ENCODE measurements at places on chromosomes 7 and 10.
A peak's percentile ranks its signal among the peaks of the same experiment; 100 is the strongest.

DNA sequence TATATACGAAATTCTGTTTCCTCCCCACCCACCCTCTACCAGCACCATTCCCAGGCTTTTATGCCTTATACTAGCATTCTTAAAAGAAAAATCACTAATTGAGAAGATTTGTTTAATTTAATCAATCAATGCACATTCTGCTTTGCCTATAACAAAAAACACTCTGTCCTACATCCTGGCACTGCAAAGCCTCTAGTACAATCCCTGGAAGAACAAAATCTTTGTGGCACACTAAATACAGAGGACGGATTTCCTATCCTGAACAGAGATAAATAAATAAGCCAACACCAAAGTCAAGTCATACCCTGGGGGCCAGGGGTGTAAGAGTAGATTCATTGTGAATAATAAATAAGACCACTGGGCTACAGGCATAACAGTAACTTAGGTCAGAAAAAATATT, 34.3 kb downstream of the USP54 start:
- DNase-seq: no peak

DNA sequence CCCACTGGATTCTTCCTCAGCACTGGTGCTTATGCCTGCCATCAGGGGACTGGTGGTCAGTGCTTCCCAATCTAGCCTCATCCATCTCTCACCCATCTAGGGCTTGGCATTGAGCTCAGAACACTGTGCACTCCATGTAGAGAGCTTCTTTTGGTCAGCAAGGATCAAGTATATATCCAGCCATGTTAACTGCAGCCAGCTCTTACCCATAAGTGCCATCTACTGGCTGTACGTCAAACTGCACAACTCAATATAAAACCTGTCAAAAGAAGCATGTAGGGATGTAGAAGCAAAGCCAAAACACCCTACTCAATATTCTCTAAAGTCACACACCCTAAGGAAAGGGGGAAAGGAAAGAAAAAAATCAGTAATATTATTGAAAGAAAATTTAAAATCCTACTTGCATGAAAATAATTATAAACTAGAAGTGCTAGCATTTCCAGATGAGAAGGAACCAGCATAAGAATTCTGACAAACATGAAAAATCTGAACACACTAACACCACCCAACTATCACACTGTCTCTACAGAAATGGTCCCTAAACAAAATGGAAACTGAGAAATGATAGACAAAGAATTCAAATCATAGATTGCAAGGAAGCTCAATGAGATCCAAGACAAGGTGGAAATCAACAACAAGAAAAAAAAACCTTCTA, 531.1 kb upstream of the STEAP1 start:
- DNase-seq: no peak

- DNase-seq: peak; percentile 19
Observed at GRCh38 chr10:14971867-14972448, 12.8 kb downstream of the MEIG1 start.

- no peak for DNase-seq
Observed at GRCh38 chr7:1899196-1899595, 229.1 kb downstream of the ELFN1 start.

- DNase-seq: no peak
Observed at GRCh38 chr7:39133088-39133487, 155.4 kb downstream of the POU6F2 start.

DNA sequence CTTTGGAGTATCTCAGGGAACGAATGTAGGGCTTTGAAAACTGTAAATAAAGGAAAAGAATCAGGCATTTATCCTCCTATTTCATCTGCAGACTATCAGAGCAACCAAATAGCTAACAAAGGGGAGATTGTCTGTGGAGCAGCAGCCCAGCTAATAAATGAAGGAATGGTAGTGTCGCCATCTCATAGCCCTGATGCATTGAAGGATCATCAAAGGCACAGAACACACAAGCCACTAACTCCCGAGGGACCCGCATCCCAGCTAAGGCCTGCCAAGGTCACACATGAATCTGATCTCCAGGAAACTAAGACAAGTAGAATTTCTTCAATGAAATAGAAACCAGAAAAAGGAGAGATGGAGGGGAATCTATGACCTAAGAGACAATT, 38.2 kb downstream of the CALML5 start:
- no peak for DNase-seq

DNA sequence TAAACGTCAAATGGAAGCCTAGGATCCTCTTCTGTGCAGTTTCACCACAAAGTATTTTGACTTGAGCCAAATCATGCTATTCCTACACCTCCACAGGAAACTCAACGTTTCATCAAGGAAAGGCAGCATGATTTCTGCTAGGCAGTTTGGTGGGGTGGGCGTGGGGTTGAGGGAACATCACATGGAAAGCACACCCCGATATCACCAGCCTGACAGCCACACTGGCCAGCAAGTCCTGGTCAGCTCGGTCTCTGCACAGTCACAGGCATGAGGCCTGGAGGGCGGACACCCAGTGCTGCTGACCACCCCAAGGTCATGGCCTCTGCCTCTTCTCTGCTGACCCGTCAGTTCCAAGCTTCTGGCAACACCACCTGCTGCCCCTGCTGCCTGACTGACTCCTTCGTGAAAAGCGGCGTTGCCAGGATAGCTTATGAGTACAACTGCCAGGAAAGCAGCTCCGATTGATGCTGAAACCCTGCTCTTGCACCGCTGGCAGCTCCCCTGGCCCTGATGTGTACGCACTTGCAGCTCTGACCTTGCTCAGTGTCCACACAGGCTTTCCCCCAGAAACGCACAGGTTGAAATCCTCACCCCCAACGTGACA, 171.5 kb downstream of the DIP2C start:
- no peak for DNase-seq

DNA sequence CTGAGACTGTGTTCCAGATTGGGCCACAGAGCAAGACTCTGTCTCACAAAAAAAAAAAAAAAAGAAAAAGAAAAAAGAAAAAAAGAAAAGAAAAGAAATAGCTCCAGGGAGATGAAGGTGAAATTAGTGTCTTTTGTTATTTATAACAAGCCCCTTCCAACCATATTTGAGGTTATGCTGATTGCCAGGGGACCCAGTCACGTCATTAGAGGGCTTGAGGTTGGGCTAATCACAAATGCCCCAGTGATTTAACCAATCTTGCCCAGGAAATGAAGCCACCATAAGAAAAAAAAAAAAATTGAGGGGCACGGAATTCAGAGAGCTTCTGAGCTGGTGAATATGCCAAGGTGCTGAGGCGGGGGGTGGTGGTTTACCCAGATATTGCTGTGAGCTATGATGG, 11.3 kb upstream of the RNF216 start:
- no peak for DNase-seq

GRCh38 chr7:136325578-136325977, 348.4 kb upstream of the MTPN start:
- no peak for DNase-seq

DNA sequence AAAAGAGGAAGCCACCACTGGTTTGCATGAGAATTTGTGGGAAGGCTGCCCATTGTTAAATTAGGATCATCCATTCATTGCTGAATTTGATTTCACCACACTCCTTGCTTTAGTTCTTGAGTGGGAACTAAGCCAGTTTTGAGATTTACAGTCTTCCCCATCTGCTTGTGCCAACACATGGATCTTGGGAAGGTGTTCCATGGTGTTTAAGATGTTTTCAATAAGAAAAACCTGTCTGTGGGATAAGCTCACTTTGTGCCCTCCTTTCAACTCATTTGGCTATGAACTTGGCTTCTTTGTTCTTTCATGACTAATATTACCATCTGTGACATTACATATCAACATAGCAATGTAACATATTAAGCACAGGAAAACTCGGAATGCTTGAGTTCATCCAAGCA, 73.2 kb downstream of the INHBA start:
- no peak for DNase-seq

- DNase-seq: no peak
Observed at GRCh38 chr7:48964074-48964473, 39.7 kb downstream of the CDC14C start.

- DNase-seq: no peak
Observed at GRCh38 chr7:128104108-128104742, 73.0 kb upstream of the LRRC4 start.

- no peak for DNase-seq
Observed at GRCh38 chr7:1747004-1747801, 77.1 kb downstream of the ELFN1 start.

DNA sequence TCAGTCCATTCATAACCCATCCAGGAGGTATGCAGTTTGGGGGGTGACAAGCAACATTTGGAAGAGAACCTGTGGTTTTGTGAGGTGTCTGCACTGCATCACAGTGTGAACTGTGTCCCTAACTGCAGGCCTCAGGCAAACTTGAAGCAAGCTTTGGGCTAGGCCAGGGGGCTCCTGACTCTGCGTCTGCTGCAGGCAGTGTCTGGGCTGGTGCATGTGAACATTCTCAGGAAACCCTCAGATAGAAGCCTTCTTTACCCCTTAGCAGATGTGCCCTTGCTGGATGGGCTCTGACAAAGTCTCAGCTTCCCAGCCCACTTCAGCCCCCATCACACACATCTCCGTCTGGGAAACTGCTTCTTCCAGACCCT, 61.0 kb downstream of the VIPR2 start:
- DNase-seq: no peak

DNA sequence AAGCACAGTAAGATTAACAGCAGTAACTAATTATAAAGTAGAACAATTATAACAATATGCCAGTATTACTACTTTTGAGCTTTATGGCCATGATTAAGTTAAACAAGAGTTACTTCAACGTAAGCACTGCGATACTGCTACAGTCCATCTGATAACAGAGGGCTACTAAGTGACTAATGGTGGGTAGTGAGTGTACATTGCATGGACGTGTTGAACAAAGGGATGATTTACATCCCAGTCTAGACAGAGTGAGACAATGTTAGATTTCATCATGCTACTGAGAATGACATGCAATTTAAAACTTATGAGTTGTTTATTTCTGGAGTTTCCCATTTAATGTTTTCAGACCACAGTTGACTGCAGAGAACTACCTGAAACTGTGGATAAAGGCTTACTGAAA, 45.6 kb downstream of the TPST1 start:
- DNase-seq: no peak

DNA sequence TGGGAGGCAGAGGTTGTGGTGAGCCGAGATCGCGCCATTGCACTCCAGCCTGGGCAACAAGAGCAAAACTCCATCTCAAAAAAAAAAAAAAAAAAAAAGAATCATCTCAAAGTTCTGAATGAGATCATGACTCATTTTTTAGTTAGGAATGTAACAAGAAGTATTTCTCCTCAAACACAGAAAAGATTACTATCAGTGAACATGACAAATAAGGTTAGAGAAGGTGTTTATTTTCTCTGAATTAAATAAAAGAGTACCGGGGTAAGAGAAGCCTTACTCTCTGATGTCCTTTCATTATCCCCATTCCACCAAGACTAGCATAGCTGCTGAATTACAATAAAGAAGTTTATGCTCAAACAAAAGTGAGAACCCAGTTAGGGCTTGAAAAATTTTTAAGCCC, 50.1 kb downstream of the IPMK start:
- no peak for DNase-seq

GRCh38 chr10:122285506-122286444, 14.7 kb downstream of the BTBD16 start:
- DNase-seq: no peak

DNA sequence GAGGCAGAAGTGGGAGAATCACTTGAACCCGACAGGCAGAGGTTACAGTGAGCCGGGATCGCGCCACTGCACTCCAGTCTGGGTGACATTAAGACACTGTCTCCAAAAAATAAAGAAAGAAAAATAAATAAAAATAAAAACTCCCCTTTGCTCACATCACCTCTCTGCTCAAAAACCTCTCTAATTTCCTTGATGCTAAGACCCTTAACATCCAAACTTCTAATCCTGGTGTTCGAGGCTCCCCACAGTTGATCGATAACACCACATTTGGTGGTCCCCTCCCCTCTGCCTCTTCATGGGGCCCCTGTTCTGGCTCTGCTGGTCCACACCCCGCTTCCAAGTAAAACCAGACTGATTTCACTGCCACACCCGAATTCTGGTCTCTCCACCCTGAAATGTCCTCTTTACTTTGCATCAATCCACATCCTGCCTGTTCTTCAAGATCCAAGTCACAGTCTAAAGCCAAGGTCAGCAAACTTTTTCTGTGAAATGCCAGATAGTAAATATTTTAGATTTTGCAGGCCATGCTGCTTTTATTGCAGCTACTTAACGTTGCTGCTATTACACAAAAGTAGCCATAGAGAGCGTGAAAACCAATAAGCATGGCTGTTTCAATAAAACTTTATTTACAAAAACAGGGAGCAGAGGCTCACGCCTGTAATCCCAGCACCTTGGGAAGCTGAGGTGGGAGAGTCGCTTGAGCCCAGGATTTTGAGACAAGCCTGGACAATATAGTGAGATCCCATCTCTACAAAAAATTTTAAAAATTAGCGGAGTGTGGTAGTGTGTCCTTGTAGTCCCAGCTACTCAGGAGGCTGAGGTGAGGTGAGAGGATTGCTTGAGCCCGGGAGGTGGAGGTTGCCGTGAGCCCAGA, 11.8 kb downstream of the MOSPD3 start:
- DNase-seq: no peak

DNA sequence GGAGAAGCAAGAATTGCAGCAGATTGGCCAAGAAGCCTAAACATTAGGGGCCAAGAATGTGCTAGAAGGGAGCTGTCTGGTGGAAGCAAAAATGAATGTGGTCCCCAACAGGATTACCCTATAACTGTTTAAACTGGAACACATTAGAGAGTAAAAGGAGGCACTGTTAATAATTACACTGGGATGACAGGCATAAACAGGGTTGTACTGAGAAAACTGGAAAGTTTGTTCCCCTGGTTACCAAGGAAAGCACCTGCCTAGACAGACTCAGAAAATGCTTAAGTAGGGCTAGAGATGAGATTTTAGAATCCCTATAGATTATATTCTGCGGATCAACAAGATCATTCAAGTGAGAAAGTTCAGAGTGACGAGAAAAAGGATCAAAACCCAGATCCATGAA, 100.8 kb downstream of the CTTNBP2 start:
- no peak for DNase-seq

DNA sequence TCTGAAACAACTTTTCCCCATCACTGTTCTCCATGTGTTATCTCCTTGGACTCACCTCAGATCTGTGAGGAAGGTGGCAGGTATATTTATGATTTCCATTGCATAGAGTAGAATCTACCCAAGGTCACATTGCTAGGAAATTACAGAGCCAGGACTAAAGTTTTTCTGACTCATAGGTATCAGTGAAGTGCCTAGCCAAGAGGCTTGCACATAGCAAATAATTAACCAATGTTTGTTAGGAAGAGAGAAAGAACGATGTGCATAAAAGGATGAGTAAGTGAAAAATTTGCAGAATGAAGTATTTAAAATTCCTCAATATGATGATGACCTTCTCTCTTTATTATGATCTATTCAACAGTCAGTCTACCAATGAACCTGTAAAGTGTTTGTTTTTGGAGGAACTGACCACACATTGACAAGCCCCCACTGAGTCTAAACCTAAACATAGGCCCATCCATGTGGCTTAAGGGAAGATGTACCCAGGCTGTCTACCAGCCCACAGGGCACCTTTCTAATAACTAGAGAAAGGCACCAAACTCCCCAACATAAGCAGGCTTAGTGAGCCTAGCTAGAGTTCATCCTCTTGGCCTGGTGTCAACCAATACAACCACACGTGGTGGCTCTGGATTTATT, 252.9 kb upstream of the ZMIZ1 start:
- DNase-seq: no peak

GRCh38 chr10:95517536-95518454, 43.4 kb downstream of the SORBS1 start:
- DNase-seq: no peak

GRCh38 chr7:151088856-151089699, 2.8 kb downstream of the AGAP3 start:
- DNase-seq: no peak

- no peak for DNase-seq
Observed at GRCh38 chr7:139730746-139731612, 46.8 kb downstream of the HIPK2 start.

Measured in activated CD4-positive, alpha-beta T cell treated with anti-CD3 and anti-CD28 coated beads for 24 hours (primary cell).